ENCODE measurements at places on chromosomes 2 and 18.

GRCh38 chr2:193476171-193476800 lies 1281.6 kb upstream of the TMEFF2 start:
- no peak for DNase-seq

DNA sequence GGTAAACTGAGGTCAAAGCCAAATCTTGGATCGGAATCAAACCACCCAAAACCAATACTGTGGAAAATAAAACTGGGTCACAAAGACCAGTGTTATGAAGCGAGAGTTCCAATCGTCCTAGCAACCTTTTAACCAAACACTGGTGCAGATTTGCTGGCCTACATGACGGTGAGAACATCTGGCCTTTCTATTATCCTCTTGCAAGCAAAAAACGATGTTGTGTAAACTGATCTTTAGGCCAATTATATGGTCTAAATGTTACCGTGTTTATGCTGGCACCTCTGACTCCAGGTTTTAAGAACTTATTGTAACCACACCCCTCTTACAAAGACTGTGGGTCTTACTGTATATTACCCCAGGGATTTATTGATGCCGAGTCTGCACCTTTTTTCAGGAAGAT lies 145.9 kb downstream of the GFPT1 start:
- DNase-seq: no peak

DNA sequence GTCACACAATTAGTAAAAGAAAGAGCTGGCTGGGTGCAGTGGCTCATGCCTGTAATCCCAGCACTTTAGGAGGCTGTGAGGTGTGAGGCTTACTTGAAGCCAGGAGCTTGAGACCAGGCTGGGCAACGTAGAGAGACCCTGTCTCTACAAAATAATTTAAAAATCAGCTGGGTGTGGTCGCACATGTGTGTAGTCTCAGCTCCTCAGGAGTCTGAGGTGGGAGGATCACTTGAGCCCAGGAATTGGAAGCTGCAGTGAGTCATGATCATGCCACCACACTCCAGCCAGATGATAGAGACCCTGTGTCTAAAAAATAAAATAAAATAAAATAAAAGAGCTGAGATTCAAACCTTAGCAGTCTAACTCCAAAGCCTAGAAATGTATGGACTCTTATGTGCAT lies 39.0 kb upstream of the NEDD4L start:
- DNase-seq: peak; percentile 45

DNA sequence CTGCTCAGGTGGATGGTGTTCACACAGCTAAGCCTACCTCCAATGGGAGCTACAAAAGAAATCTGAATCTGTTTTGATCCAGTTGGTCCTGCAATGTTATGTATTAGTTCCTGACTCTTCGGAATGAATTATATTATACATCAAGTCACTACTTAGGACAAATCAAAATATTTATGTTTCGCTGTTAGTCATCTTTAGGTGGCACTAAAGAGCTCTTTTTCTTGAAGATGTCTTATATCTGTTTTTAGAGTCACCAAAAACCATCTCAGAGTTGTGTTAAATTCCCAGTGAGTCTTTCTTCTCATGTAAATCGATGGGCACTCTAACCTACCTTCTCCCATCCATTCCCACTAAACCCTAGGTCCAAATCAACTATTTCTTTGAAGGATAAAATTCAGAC lies 2.2 kb downstream of the DNER start:
- no peak for DNase-seq

DNA sequence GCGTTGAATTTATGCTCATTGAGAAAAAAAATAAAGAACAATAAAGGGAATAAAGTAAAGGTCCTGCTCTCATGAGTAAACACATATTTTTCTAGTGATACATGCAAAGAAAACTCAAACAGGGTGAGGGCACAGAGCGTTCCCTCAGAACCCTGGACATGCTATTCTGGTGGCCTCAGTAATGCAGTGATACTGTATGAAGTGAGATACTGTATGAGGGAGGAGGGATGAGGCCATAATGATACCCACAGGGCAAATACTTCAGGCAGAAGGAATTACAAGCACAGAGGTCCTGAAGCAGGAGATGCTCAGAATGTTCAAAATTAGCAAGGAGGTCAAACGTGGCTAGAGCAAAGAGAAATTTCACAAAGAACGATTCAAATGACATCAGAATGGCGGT lies 28.4 kb upstream of the RNU4ATAC start:
- DNase-seq: peak; percentile 48

- peak; percentile 73 for DNase-seq
Observed at GRCh38 chr18:59402432-59403090, 43.5 kb upstream of the LMAN1 start.

GRCh38 chr2:74876081-74876886 lies 42.4 kb downstream of the HK2 start:
- DNase-seq: peak; percentile 49

GRCh38 chr18:58359218-58359617 lies 269.7 kb downstream of the ALPK2 start:
- peak; percentile 11 for DNase-seq

GRCh38 chr18:46302528-46303485 lies 198.6 kb downstream of the HAUS1 start:
- DNase-seq: no peak

DNA sequence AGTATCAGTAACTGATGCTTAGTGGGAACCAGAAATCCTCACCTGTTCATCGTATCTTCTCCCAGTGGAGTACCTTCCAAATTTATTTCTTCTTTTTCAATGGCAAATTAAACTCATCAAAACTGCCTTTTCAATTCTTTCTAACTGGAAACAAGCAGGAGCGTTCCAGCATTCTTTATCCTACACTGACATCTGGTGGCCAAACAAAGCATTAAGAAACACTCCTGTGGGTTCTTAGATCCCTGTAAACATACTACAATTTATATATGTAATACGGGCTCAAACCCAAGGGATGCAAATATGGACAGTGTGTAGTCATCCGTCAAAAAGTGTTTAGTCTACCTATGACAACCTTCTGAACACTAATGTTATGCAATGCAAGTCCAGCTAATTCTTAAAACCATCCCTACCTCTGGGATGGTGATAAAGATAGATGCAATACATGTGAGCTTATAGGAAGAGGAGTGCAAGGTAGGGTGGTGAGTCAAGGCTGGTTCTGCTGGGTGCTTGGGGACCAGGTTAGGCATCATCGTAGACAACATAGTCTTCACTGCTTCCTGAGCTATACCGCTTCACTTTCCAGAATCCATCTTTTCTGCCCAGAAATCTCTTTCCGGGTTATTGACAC lies 375.0 kb downstream of the CTNNA2 start:
- peak; percentile 51 for DNase-seq

GRCh38 chr18:10051877-10052631 lies 138.2 kb downstream of the VAPA start:
- no peak for DNase-seq

- peak; percentile 2 for DNase-seq
Observed at GRCh38 chr18:26227051-26227670, 916 bp downstream of the TAF4B start.

DNA sequence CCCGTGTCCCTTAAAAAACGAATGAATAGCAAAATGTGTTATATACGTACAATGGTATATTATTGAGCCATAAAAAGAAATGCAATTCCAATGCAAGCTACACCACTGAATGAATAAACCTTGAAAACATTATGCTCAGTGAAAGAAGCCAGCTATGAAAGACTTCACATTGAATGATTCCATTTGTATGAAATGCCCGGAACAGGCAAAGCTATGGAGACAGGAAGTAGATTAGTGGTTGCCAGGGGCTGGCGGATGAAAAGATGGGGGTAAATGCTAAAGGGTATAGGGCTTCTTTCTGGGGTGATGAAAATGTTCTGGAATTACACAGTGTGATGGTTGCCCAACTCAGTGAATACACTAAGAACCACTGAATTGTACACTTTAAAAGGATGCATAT lies 113.3 kb downstream of the NOL10 start:
- DNase-seq: no peak

GRCh38 chr2:112949456-112949855 lies 28.4 kb upstream of the IL36G start:
- no peak for DNase-seq

DNA sequence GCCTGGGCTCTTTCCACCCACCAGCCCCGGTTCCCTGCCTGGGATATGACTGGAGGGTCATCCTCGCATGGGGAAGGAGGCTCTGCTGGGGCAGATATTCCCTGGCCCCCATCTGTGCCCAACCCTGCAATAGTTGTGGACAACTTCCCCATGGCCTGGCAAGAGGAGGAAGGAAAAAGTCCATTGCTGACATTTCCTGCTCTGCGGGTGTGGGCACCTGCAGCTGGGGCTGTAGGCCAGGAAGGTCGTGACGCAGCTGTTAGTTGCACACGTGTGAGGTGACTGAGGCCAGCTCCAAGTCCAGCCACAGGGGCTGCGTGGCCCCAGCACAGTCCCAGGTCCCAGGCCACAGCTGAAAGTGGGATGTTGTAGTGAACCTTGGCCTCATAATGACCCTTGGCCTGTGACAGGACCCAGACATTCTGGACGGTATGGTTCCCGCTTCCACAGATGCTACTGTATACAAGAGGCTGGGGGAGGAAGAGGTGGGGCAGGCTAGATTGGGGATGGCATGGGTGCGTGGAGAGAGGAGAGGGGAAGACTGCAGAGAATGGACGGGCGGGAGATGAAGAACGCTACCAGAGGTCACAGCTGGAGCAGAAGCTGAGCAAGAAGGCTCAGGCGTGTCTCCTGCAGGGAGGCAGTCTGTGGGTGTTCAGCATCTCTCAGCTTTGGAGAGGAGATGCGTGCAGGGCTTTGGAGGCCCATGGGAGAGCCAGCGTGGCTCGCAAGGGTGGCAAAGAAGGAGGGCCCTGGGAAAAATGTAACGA lies 22.1 kb downstream of the OTOF start:
- DNase-seq: no peak

DNA sequence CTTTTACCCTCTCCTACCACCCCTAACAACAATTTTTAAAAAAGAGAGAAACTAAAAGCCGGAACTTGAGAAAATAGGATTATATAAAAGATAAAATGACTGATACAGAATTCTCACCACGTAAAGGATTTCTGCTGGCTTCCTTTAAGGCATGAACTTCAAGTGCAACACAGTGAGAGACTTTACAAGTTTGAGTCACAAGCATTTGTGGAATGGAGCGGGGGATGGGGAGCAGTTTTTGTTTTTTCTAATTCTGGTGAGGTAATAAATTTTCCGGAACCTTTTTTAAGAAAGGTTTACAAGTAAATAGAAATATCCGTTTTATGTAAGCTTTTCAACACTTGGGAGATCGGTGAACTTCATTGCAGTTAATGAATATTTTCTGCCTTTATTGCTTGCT lies 1.8 kb upstream of the CDH2 start:
- DNase-seq: peak; percentile 71

DNA sequence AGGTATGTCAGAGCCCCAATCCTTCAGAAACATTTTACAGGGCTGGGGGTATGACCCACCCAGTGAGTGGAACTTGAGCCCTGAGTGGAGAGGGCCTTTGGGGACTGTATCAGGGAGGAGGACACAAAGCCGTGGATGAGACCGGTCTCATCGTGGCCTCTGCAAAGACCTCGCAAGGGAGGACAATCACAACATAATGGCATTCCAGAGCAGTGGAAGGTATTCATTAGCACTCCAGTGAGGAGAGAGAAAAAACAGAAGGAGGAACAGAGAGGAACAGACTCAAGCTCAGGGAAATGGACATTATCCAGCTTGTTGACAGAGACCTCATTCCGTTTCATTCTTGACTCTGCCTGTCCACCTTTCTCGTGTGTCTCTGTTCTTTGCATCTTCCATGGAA lies 38.8 kb upstream of the CTAGE1 start:
- DNase-seq: no peak

- DNase-seq: no peak
Observed at GRCh38 chr2:12709207-12709522, 7.6 kb upstream of the TRIB2 start.

- DNase-seq: no peak
Observed at GRCh38 chr2:8214036-8214615, 467.7 kb upstream of the ID2 start.

GRCh38 chr2:98560256-98560771 lies 48.0 kb downstream of the COA5 start:
- peak; percentile 81 for DNase-seq

DNA sequence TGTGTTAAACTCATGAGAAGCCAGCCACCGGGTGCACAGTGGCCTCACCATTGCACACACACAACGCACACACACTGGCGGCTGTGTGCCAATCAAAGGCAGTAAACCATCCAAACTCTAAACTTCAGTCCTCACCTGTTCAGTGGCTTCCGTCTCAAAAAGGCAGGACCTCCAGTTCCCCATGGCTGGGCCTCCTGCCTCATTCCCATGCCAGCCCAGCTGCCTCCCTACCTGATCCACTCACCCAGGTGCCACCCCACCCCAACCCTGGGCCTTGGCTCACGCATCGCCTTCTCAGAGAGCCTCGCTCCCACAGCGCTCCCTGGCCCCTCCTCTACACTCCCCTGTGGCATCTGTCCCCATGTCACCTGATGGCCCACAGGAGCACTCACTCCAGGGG lies 190.9 kb downstream of the EIPR1 start:
- no peak for DNase-seq

DNA sequence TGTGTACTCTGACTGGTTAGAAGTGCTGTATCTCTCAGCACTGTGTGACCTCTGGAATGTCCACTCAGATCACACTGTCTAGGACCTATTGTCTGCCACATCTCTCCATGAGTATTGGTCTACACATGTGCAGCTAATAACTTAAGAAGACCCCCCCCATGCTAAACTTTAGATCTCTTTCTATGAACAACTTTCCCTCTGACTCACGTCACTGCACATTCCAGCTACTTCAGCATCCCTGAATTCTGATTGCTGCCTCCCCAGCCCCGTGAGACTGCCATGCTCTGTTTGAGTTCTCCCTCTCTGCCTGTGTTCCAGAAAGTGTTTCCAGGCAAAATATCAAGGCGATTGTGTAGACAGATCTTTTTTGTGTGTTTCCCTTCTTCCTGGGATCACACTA lies 41.8 kb downstream of the RAPGEF4 start:
- peak; percentile 19 for DNase-seq

DNA sequence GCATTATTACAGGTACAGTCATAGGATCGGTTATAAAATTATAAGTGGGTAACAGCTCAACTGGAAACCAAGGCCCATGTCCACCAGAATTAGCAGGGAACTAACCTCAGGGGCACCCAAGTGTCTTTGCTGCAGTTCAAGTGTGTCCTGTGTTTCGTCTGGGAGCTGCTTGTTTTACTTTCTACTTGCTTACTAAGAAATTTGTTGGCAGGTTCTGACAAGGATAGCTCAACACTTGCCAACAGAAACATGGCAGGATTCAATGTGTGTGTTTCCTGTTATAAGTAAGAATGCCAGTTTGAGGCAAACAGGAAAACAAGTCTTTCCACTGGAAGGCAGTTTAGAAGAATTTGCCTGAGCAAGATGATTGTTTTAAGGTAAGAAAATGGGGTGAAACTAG lies 104.5 kb downstream of the EPHA4 start:
- no peak for DNase-seq

DNA sequence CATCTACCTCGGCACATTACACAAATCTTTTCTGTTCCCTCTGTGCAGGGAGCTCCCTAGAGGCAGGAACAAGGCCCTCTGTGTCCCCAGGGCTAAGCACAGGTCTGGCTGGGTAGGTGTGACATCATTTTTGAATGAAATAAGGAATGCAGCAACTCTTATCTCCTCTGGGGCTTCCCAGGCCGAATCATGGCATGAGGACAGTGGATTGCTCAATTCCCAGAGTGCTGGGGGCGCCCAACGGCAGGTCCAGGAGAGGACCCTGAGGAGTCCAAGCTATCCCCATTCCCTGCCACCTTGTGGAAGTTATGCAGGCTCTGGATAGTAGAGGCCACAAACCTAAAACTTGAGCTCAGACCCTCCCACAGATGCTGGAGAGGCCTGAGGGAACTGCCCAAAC lies 158.0 kb upstream of the RAB6C start:
- DNase-seq: no peak

All from fibroblast of skin of right quadriceps (primary cell).